ENCODE measurements at places on chromosomes 13 and 19. TPM values are rescaled to one million over a fixed set of nuclear protein-coding genes. Genes with fewer than 3 reads are reported as not detected.

COL4A2 gene
- not detected for total RNA-seq

PCDH20 gene
- not detected for total RNA-seq

SYNGR4 gene
- total RNA-seq, result 0.33 TPM

SPACA6 gene
- 7.0 TPM for total RNA-seq

ZNF616 gene
- 7.1 TPM for total RNA-seq

SERP2 gene
- total RNA-seq, result not detected

ZNF549 gene
- 4.9 TPM for total RNA-seq

LIM2 gene
- 0.24 TPM for total RNA-seq

CEACAM19 gene
- total RNA-seq, result 0.86 TPM

DNA sequence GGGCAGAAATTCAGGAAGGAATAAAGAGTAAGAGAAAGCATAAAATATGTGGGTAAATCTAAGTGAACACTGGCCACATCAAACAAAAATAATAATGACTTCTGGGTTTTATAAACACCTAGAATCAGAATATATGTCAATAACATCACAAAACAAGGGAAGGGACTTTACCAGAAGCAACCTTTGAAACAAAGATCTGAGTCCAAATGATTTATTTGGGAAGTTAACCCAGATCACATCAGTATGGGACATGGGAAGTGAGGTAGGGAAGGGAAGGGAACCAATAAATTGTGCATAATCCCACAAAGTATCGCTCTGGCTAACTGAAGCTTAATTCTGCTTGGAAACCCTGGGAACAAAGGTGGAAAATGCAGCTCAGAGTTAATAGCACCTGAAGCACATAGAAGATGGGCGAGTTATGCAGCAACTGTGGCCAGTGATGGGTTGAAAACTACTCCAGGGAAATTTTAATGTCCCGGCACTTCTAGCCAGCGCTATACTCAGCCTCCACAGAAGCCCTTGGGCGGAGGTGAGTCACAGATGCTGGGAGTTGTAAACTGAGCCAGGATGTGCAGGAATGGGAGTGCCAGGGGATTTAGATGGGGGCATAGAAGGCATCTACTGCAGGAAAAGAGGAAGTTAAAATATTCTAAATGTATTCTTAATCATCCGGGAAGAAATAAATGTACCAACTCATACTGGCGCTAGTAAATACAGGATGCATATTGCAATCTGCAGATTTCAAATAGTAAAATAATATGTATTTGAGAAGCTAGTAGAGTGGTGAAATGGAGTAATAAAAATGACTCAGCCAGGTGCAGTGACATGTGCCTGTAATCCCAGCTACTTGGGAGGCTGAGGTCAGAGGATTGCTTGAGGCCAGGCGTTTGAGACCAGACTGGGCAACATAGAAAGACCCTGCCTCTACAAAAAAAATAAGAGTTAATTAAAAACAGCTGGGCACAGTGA, 34.2 kb upstream of the CEBPG start:
- peaks cover 29% of the 10 kb centered on the region for H3K27me3 ChIP-seq
- H3K4me3 ChIP-seq, result no peak overlapping the region
- no peak for DNase-seq

GRCh38 chr13:74017301-74018061, 116.7 kb downstream of the KLF12 start:
- peaks cover 18% of the 10 kb centered on the region for H3K36me3 ChIP-seq
- no peak for DNase-seq
- H3K4me1 ChIP-seq, result peaks cover 2% of the 10 kb centered on the region
- H3K27me3 ChIP-seq, result no peaks in the 10 kb centered on the region
- no peak overlapping the region for H3K4me3 ChIP-seq

DNA sequence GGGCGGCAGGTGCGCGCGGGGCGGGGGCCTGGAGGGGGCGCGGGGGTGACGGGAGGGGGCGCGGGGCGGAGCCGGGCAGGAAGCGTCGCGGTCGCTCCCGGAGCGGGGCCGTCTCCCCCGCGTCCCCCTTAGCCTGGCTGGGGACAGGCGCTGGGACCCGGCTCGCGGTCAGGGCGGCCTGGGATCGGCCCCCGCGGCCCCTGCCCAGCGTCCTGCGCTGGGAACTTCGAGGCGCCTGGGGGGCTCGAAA, 74.7 kb upstream of the MCF2L start:
- DNase-seq, result no peak
- peaks cover 18% of the 10 kb centered on the region for H3K27me3 ChIP-seq
- no peak overlapping the region for H3K27ac ChIP-seq
- H3K36me3 ChIP-seq, result no peaks in the 10 kb centered on the region
- H3K4me3 ChIP-seq, result no peak overlapping the region

DNA sequence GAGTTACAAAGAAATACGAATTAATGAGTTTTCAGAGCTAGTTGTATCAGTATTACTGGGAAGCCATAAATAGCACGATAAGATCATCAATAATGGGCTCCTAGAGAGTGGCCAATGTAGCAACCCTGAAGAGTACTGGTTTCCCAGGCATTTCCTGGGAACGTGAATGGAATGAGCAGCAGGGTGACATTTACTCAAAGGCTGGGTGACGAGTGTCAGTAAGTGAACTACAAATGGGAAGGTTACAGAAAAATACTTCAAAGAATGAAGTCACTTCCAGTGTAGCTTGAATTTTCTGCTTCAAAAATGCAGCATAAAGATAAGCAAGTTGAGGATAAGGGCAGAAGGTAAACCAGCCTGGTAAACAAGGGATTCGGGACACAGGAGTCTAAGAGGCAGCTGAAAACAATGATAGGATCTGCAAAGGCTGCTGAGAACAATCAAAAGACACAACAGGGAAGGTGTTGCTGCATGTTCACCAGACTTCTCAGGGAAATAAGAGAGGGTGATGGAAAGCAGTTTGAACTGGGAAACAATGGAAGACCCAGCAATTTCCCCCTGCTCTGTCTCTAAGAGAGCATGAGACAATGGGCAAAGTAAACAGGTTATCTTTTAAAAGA, 48.6 kb upstream of the POSTN start:
- no peaks in the 10 kb centered on the region for H3K36me3 ChIP-seq
- H3K4me3 ChIP-seq, result no peak overlapping the region
- H3K27ac ChIP-seq, result no peak overlapping the region
- no peaks in the 10 kb centered on the region for H3K4me1 ChIP-seq

DNA sequence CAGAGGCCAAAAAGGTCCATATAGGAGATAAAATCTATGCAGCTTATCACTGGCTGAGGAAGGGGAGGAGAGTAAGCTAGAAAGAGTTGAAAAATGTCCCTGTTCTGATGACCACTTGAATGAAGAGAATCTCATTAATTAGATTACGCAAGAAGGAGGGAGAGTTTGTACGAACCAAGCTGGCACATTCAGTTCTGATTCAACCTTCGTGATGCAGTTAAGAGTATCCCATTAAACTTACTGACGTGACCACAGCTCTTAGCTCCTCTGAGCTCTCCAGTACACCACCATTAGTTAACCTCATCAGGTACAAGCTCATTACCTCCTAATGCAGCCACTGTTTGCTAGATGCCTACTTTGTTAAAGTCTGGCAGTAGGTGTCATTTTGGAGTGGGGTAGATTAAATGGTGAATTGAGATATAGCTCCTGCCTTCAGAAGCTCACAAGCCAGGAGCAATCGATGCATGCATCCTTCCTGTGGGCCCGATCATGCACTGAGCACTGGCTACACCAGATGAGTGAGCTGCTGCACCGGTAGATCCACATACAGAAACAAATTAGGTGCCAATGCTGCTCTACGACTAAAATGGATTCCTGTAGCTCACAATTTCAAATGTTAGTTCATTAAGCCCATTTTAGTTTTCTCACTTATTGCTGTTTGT, 458.3 kb downstream of the COG6 start:
- peaks cover 34% of the 10 kb centered on the region for H3K4me1 ChIP-seq
- no peak for DNase-seq
- H3K36me3 ChIP-seq, result peaks cover 3% of the 10 kb centered on the region
- H3K4me3 ChIP-seq, result no peak overlapping the region
- H3K27ac ChIP-seq, result no peak overlapping the region
- no peaks in the 10 kb centered on the region for H3K27me3 ChIP-seq

DNA sequence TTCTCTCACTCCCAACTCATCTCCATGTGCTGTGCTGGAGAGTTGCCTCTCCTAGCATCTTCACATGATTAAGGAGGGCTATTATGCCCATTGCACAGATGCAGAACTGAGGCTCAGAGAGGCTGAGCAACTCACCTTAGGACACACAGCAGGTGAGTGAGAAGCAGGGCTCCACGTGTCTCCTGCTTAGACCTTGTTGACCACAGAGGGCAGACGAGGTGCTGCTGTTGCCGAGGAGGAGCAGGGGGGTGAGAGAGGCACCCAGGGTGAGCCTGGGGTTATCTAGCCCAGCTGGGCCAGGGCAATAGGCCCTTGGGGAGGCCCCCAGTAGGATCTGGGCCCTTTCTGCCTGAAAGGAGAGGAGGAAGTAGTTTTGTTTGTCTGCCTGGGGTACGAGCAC, 2.4 kb upstream of the HSH2D start:
- no peak for DNase-seq
- peak overlapping the region; percentile 51 for H3K27ac ChIP-seq
- peaks cover 38% of the 10 kb centered on the region for H3K4me1 ChIP-seq
- no peaks in the 10 kb centered on the region for H3K27me3 ChIP-seq
- peaks cover 6% of the 10 kb centered on the region for H3K36me3 ChIP-seq

GRCh38 chr13:79462895-79463294, 18.1 kb upstream of the NDFIP2 start:
- H3K4me1 ChIP-seq, result peaks cover 19% of the 10 kb centered on the region
- no peak overlapping the region for H3K4me3 ChIP-seq
- H3K27ac ChIP-seq, result no peak overlapping the region
- no peak for DNase-seq
- H3K27me3 ChIP-seq, result no peaks in the 10 kb centered on the region

- no peak for DNase-seq
- peaks cover 2% of the 10 kb centered on the region for H3K27me3 ChIP-seq
- H3K36me3 ChIP-seq, result no peaks in the 10 kb centered on the region
- peaks cover 2% of the 10 kb centered on the region for H3K4me1 ChIP-seq
- H3K27ac ChIP-seq, result no peak overlapping the region
Observed at GRCh38 chr13:27308941-27309340, 38.3 kb downstream of the RASL11A start.

GRCh38 chr19:30865511-30865910, 483.7 kb downstream of the TSHZ3 start:
- H3K36me3 ChIP-seq, result no peaks in the 10 kb centered on the region
- H3K4me1 ChIP-seq, result no peaks in the 10 kb centered on the region
- no peak overlapping the region for H3K4me3 ChIP-seq
- no peaks in the 10 kb centered on the region for H3K27me3 ChIP-seq
- no peak overlapping the region for H3K27ac ChIP-seq

GRCh38 chr13:104105418-104106355, 1039.5 kb upstream of the SLC10A2 start:
- no peak overlapping the region for H3K27ac ChIP-seq
- no peaks in the 10 kb centered on the region for H3K4me1 ChIP-seq
- H3K4me3 ChIP-seq, result no peak overlapping the region
- H3K27me3 ChIP-seq, result no peaks in the 10 kb centered on the region
- no peak for DNase-seq

GRCh38 chr19:33295621-33296487, 6.5 kb downstream of the CEBPA start:
- no peak overlapping the region for H3K4me3 ChIP-seq
- no peaks in the 10 kb centered on the region for H3K4me1 ChIP-seq
- H3K36me3 ChIP-seq, result no peaks in the 10 kb centered on the region
- DNase-seq, result no peak
- H3K27ac ChIP-seq, result no peak overlapping the region

- peaks cover 27% of the 10 kb centered on the region for H3K36me3 ChIP-seq
- peaks cover 59% of the 10 kb centered on the region for H3K4me1 ChIP-seq
- no peaks in the 10 kb centered on the region for H3K27me3 ChIP-seq
- peak within 1 kb of the TSS; percentile 99 for H3K27ac ChIP-seq
- peak; percentile 93 for DNase-seq
Observed at GRCh38 chr19:18086590-18087138, at the start of gene IL12RB1. Gene IL12RB1 (minus strand): TSS chr19:18086934. CDS start chr19:18086823, 111 bp downstream.

- no peaks in the 10 kb centered on the region for H3K36me3 ChIP-seq
- H3K27me3 ChIP-seq, result no peaks in the 10 kb centered on the region
- no peak for DNase-seq
- H3K4me3 ChIP-seq, result no peak overlapping the region
Observed at GRCh38 chr13:37263871-37264270, 158.4 kb upstream of the CSNK1A1L start.

- peaks cover 3% of the 10 kb centered on the region for H3K4me1 ChIP-seq
- no peaks in the 10 kb centered on the region for H3K27me3 ChIP-seq
- H3K4me3 ChIP-seq, result no peak overlapping the region
- no peaks in the 10 kb centered on the region for H3K36me3 ChIP-seq
- DNase-seq, result no peak
Observed at GRCh38 chr19:3338541-3339181, 27.7 kb upstream of the NFIC start.

DNA sequence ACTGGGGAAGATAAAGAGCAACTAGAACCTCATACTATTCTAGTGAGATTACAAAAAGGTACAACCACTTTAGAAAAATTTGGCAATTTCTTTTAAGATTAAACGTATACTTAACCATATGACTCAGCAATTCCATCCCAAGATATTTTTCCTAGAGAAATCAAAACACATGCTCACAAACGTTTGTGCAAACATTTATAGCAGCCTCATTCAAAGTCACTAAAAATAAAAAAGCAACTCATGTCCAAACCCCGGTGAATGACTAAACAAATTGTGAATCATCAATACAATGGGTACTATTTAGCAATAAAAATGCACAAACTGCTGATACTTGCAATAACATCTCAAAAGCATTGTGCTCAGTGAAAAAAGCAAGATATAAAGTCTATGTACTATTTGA, 121.5 kb downstream of the FRY start:
- no peak for DNase-seq
- no peaks in the 10 kb centered on the region for H3K4me1 ChIP-seq
- no peaks in the 10 kb centered on the region for H3K27me3 ChIP-seq
- no peaks in the 10 kb centered on the region for H3K36me3 ChIP-seq
- H3K4me3 ChIP-seq, result no peak overlapping the region
- H3K27ac ChIP-seq, result no peak overlapping the region

- H3K27ac ChIP-seq, result no peak overlapping the region
- H3K36me3 ChIP-seq, result no peaks in the 10 kb centered on the region
- DNase-seq, result no peak
- H3K27me3 ChIP-seq, result peaks cover 21% of the 10 kb centered on the region
- H3K4me3 ChIP-seq, result no peak overlapping the region
Observed at GRCh38 chr13:43240278-43240677, 216.9 kb downstream of the DNAJC15 start.

GRCh38 chr19:5287066-5287465, 53.5 kb downstream of the PTPRS start:
- no peaks in the 10 kb centered on the region for H3K4me1 ChIP-seq
- DNase-seq, result no peak
- H3K36me3 ChIP-seq, result no peaks in the 10 kb centered on the region
- peaks cover 6% of the 10 kb centered on the region for H3K27me3 ChIP-seq
- H3K4me3 ChIP-seq, result no peak overlapping the region
- H3K27ac ChIP-seq, result no peak overlapping the region

- DNase-seq, result no peak
- no peak overlapping the region for H3K27ac ChIP-seq
- peaks cover 12% of the 10 kb centered on the region for H3K4me1 ChIP-seq
- peaks cover 11% of the 10 kb centered on the region for H3K27me3 ChIP-seq
- H3K36me3 ChIP-seq, result peaks cover 2% of the 10 kb centered on the region
Observed at GRCh38 chr19:55336101-55336500, 3.6 kb upstream of the KMT5C start.

GRCh38 chr13:34414616-34415015, 527.5 kb upstream of the NBEA start:
- no peak overlapping the region for H3K27ac ChIP-seq
- no peaks in the 10 kb centered on the region for H3K4me1 ChIP-seq
- H3K36me3 ChIP-seq, result no peaks in the 10 kb centered on the region
- no peaks in the 10 kb centered on the region for H3K27me3 ChIP-seq

- H3K36me3 ChIP-seq, result no peaks in the 10 kb centered on the region
- peak overlapping the region; percentile 53 for H3K27ac ChIP-seq
- peak; percentile 72 for DNase-seq
- H3K4me1 ChIP-seq, result peaks cover 15% of the 10 kb centered on the region
Observed at GRCh38 chr19:48271531-48272151, 1.8 kb downstream of the ZNF114 start.
